EL (cell line): ENCODE measurements at places on chromosomes 7 and 10.
A peak's percentile ranks its signal among the peaks of the same experiment; 100 is the strongest.

GRCh38 chr10:103493362-103493915 lies at the start of gene NEURL1:
Gene NEURL1 (plus strand): TSS chr10:103493705. CDS start chr10:103494388, 683 bp downstream.
- DNase-seq, result no peak

DNA sequence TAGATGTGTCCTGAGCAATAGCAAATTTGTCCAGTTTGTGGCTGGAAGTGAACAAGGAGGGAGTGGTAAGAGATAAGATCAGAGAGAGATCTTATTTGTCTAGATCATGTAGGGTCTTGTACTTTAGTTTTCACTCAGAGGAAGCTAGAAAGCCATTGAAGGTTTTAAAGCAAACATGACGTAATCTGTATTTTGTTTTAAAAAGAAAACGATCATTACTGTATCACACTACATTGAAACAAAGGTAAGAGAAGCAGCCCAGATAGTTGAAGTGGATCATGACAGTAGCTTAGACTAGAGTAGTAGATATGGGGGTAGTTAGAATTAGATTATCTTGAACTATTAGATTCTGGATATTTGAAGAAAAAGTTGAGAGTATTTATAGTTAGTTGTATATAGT lies 23.6 kb upstream of the ZNF804B start:
- no peak for DNase-seq

DNA sequence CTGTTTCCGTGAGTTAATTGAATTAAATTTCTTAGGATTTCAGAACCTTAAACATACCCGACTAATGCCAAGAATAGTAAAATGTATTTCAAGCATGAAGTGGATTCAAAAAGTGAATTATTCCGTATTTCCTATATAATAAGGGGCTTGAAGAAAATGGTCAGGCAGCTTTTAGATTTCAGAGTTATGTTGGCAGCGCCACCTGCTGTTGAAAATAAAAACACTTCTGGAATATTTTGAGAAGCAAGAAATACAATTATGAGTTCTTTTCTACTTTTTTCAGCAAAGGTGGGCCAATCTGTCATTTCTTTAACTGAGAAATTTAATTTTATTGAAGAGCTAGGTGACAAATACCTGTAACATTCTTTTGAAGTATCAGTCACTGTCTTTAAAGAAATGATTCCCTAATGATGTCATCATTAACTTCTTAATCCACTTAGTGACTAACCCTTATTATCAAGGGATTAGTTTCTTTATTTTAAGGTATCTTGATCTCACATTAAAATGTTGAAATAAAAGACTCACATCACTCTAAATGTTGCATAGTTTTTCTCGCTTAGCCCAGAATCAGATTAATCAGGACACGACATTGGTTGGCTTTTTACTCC lies 36.6 kb upstream of the AGR3 start:
- peak; percentile 51 for DNase-seq

- DNase-seq, result no peak
Measured at GRCh38 chr7:141698247-141699015, 3.5 kb downstream of the DENND11 start.

- no peak for DNase-seq
Measured at GRCh38 chr10:131825150-131825848, 75.5 kb upstream of the PPP2R2D start.

- DNase-seq, result no peak
Measured at GRCh38 chr7:52592698-52593097, 442.7 kb upstream of the POM121L12 start.

GRCh38 chr7:41911792-41912191 lies 208.9 kb upstream of the INHBA start:
- peak; percentile 82 for DNase-seq

GRCh38 chr7:1413936-1414639 lies 45.2 kb downstream of the MICALL2 start:
- DNase-seq, result no peak

GRCh38 chr10:10727812-10728211 lies 289.9 kb upstream of the CELF2 start:
- no peak for DNase-seq

DNA sequence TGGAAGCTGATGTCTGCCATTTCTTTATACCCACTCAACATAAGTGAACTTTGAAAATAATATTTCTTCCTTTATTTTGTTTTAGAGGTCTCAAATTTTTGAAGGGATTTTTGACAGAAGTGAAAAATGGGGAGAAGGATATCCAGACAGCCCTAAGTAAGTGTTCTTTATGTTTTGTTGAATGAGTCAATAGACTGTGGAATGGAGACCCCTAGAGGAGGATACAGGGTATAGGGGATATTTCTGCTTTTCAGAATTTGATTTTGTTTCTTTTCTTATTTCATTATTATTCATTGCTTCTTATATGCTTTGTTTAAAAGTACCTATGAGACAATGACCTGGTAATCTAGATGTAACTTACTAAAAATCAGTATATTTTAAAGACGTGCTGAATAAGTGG lies 34.4 kb downstream of the PLEKHA8 start:
- DNase-seq, result peak; percentile 49

GRCh38 chr10:77196614-77197013 lies 441.0 kb downstream of the KCNMA1 start:
- no peak for DNase-seq

DNA sequence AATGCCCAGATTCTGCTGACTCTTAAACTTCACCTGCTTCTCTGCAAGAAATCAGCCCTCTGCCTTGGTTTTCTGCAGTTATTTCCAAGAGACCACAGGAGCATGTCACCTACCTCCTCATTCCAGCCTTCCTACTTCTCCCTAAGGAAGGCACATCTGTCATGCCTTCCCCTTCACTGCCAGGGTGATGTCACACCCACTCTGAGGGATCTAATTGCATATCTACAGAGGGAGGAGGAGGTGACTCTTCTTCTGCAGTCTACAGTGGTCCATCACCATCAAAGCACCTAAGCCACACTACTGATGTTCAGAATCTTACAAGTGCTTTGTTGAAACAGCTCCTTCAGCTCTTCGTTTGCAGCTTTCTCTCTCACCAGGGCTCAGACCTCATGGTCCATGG lies 275.5 kb downstream of the FGFR2 start:
- DNase-seq, result no peak
